GM23248 (cell line): ENCODE measurements at places on chromosomes 5 and 9. TPM values are rescaled to one million over a fixed set of nuclear protein-coding genes. Genes with fewer than 3 reads are reported as not detected.

- DNase-seq: no peak
- no peaks in the 10 kb centered on the region for H3K27me3 ChIP-seq
- H3K4me1 ChIP-seq: no peaks in the 10 kb centered on the region
- H3K27ac ChIP-seq: no peak overlapping the region
- H3K4me3 ChIP-seq: no peak overlapping the region
Observed at GRCh38 chr5:112847306-112847705, 13.8 kb upstream of the SRP19 start.

DNA sequence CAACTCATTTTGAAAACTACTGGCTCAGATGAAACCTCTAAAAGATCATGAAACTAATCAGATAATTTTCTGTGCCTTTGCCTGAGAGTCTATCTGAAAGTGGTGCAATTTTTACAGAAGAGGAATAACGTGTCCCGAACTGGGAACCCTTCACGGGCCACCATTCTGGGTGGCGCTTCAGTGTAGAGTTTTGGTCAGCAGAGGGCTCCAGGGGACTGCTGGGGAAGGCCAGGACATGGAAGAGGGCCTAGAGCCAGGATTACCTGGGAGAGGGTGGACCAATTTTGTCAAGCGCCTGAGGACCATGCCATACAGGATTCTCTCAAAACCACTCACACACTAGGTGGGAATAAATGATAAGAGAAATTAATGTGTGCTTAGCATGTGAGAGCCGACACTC lies 49.7 kb upstream of the PLEKHG4B start:
- peak; percentile 41 for DNase-seq
- H3K36me3 ChIP-seq: no peaks in the 10 kb centered on the region
- H3K4me3 ChIP-seq: no peak overlapping the region
- no peaks in the 10 kb centered on the region for H3K4me1 ChIP-seq
- H3K27ac ChIP-seq: no peak overlapping the region
- peaks cover 52% of the 10 kb centered on the region for H3K27me3 ChIP-seq

- no peak overlapping the region for H3K27ac ChIP-seq
- DNase-seq: no peak
Observed at GRCh38 chr5:84825606-84826005, 440.9 kb upstream of the EDIL3 start.

- peaks cover 3% of the 10 kb centered on the region for H3K27me3 ChIP-seq
- H3K36me3 ChIP-seq: no peaks in the 10 kb centered on the region
- no peak overlapping the region for H3K4me3 ChIP-seq
- peaks cover 9% of the 10 kb centered on the region for H3K4me1 ChIP-seq
Observed at GRCh38 chr9:85536076-85536475, 205.7 kb downstream of the AGTPBP1 start.

- H3K36me3 ChIP-seq: no peaks in the 10 kb centered on the region
- H3K27me3 ChIP-seq: no peaks in the 10 kb centered on the region
- H3K27ac ChIP-seq: no peak overlapping the region
- H3K4me1 ChIP-seq: peaks cover 10% of the 10 kb centered on the region; the same call in 1 of the 2 replicates
Observed at GRCh38 chr5:134447815-134448520, 36.3 kb upstream of the CDKN2AIPNL start.

GRCh38 chr5:55241746-55242145 lies 8.3 kb upstream of the CCNO start:
- no peak overlapping the region for H3K4me3 ChIP-seq
- no peak overlapping the region for H3K27ac ChIP-seq
- H3K36me3 ChIP-seq: no peaks in the 10 kb centered on the region
- H3K27me3 ChIP-seq: no peaks in the 10 kb centered on the region
- H3K4me1 ChIP-seq: no peaks in the 10 kb centered on the region

- no peaks in the 10 kb centered on the region for H3K4me1 ChIP-seq
- no peak overlapping the region for H3K27ac ChIP-seq
- H3K36me3 ChIP-seq: no peaks in the 10 kb centered on the region
- no peak for DNase-seq
- H3K4me3 ChIP-seq: no peak overlapping the region
Observed at GRCh38 chr9:81955625-81956024, 12.3 kb downstream of the SPATA31D3 start.

DNA sequence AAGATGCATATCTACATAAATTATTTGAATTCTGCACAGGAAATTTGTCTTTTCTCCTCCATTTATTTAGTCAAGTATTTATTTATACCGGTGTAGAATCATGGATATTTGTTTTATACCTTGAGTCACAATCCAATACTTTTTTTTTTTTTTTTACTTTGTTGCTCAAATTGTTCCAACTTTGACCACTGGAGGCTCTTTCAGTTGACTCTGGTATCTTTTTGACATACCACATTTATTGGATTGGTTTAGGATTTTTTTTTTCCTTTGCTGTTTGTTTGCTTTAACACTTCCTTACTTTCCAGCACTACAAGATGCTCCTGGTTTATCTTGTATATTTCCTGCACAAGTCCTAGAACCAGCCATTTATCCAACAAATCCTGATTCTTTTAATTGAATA lies 543.1 kb upstream of the RIOK2 start:
- H3K4me3 ChIP-seq: no peak overlapping the region
- no peaks in the 10 kb centered on the region for H3K27me3 ChIP-seq
- no peak for DNase-seq
- H3K4me1 ChIP-seq: peaks cover 5% of the 10 kb centered on the region; the same call in 1 of the 2 replicates

DNA sequence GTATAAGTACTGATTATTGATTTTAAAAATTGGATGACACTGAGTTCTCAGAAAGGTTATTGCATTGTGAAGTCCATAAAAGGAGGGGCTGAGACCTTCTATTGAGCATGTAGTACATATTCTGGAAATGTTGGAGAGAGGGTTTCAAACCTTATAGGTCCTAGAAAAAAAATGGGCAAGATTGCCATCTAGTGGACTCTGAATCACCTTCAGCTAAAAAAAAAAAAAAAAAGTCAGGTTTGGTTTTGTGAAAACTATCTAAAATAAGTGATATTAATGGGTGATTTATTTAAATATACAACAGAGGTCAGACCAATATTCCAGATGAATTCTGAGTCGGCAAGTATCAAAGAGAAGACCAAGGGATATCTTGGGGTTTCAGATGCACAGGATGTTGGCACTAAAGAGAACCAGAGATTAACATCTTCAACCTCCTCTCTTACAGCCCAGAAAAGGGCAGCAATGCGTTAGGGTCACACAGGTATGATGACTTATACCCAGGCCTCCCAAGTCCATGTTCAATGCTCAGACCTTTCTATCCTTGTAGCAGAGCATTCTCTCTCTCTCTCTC lies 109.8 kb upstream of the NMUR2 start:
- no peaks in the 10 kb centered on the region for H3K36me3 ChIP-seq
- H3K4me1 ChIP-seq: no peaks in the 10 kb centered on the region
- no peak overlapping the region for H3K27ac ChIP-seq

DNA sequence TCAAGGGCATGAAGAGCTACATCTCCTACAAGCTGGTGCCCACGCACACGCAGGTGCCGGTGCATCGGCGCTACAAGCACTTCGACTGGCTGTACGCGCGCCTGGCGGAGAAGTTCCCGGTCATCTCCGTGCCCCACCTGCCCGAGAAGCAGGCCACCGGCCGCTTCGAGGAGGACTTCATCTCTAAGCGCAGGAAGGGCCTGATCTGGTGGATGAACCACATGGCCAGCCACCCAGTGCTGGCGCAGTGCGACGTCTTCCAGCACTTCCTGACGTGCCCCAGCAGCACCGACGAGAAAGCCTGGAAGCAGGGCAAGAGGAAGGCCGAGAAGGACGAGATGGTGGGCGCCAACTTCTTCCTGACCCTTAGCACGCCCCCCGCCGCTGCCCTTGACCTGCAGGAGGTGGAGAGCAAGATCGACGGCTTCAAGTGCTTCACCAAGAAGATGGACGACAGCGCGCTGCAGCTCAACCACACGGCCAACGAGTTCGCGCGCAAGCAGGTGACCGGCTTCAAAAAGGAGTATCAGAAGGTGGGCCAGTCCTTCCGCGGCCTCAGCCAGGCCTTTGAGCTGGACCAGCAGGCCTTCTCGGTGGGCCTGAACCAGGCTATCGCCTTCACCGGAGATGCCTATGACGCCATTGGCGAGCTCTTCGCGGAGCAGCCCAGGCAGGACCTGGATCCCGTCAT lies 1.4 kb downstream of the SNX18 start:
- DNase-seq: peak; percentile 55
- peak overlapping the region; percentile 98 for H3K4me3 ChIP-seq
- H3K27ac ChIP-seq: peak overlapping the region; percentile 55
- H3K4me1 ChIP-seq: peaks cover 53% of the 10 kb centered on the region
- H3K27me3 ChIP-seq: no peaks in the 10 kb centered on the region

DNA sequence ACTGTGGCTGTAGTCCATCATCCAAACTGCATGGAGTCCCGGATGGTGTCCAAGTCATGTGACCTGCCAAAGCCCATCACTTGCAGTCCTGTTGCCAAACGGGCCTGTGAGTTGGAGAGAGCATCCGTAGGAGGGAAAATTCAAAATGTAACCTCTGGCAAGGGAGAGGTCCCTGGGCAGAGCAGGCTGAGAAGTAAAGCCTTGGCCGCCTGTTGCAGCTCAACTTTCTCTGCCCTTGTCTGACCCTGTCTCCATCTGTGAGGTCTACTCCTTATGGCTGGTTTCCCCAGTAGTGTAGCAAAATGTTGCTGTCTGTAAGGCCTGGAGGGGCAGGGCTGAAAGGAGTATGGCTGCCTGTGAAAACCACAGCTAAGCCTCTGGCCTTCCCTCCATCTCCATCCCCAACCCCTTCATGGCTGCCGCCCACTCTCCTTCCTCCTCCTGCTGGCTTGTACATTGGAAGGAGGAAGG lies 163.5 kb downstream of the SEMA6A start:
- H3K27me3 ChIP-seq: no peaks in the 10 kb centered on the region
- no peak overlapping the region for H3K27ac ChIP-seq
- no peaks in the 10 kb centered on the region for H3K36me3 ChIP-seq
- H3K4me1 ChIP-seq: no peaks in the 10 kb centered on the region
- DNase-seq: no peak
- no peak overlapping the region for H3K4me3 ChIP-seq

DNA sequence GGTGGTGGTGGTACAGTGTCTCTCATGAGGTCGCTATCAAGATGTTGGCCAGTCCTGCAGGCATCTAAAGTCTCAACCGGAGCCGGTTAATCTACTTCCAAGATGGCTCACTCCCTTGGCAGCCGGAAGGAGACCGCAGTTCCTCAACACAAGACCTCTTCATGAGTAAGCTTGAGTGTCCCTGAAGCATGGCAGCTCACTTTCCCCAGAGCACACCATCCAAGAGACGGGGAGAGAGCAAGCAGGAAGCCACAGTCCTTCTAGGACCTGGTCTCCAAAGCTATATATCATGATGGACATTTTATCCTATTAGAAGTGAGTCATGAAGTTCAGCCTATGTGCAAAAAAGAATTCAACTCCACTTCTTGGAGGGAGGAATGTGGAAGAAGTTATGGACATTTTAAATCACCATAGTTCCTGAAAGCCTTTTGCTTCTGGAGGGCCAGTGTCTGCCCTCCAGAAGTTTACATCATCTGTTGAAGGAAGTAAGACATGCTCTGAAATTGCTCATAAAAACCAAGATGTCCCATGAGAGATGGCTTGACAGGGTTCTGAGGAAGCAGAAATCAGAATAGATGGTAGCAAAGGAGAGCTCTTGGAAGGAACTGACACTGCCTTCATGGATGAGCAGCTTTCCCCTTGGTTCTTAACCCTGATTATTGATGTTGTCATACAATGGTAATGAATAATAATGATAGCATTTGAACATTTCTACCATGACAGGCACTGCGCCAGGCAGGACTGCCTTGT lies 21.3 kb downstream of the GALNT10 start:
- H3K36me3 ChIP-seq: no peaks in the 10 kb centered on the region
- peak; percentile 86 for DNase-seq
- H3K27me3 ChIP-seq: no peaks in the 10 kb centered on the region
- no peak overlapping the region for H3K4me3 ChIP-seq

DNA sequence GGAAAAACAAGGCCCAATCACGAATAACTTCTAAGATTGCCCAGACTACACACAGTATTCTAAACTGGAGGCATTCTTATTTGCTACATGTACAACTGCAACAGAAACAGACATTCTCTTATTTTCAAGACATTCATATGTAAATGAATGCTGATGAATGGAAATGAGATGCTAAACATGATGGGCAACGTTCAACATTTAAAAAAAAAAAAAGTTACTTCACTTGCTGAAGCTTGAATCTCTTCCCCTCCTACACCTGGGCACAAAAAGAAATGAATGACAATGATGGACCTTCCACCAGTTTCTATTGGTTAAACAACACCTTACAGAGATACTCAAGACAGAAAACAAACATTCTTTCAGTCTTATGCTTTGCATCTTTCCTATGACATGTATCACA lies 160.5 kb downstream of the BNC2 start:
- DNase-seq: no peak
- no peak overlapping the region for H3K4me3 ChIP-seq
- H3K4me1 ChIP-seq: peaks cover 30% of the 10 kb centered on the region
- H3K36me3 ChIP-seq: no peaks in the 10 kb centered on the region

GRCh38 chr5:55853818-55854217 lies 2.7 kb downstream of the IL31RA start:
- no peak overlapping the region for H3K27ac ChIP-seq
- DNase-seq: peak; percentile 48
- H3K36me3 ChIP-seq: no peaks in the 10 kb centered on the region
- H3K4me1 ChIP-seq: peaks cover 28% of the 10 kb centered on the region

DNA sequence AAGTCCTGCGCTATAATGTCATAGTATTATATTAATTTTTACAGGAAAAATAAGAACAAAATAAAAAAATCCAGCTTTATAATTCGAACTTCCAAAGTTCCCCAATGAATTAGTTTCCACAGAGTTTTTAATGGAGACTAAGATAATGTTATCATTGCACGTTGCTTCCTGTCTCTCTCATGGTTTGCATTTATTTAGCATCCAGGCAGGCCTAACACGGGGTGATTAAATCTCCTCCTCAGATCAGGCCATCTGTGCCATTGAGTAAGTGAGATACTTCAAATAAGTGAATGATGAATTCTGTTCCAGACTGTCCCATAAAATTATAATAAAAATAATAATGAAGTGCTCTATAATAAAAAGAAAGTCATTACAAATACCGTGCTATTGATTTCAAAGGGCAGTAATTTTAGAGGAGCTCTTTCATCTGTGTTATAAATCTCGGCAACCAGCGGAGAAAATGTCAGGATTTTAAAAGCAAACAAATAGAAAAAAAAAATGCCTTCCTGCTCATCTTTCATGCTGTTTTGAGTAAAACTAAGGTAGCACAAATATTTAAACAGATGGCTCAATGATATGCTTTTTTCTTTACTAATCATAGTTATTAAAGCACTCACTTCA lies 570.6 kb upstream of the ZNF608 start:
- H3K36me3 ChIP-seq: no peaks in the 10 kb centered on the region
- H3K27me3 ChIP-seq: no peaks in the 10 kb centered on the region
- no peak for DNase-seq
- peaks cover 17% of the 10 kb centered on the region for H3K4me1 ChIP-seq
- H3K4me3 ChIP-seq: no peak overlapping the region

SPINK7 gene
- not detected in 2 replicates for total RNA-seq

RORB gene
- total RNA-seq: not detected in 2 replicates

PPP2R2B gene
- 0.11 TPM in 1 of 2 replicates, not detected in the other for total RNA-seq

ACO1 gene
- total RNA-seq: 79.5 and 84.1 TPM in 2 replicates

FAM78A gene
- 0.38 and 1.1 TPM in 2 replicates for total RNA-seq

SUSD3 gene
- total RNA-seq: 0.43 and 0.63 TPM in 2 replicates

COL5A1 gene
- total RNA-seq: 812 and 897 TPM in 2 replicates

PCDHA9 gene
- total RNA-seq: not detected in 2 replicates

PCDHGA12 gene
- 8.6 and 10.9 TPM in 2 replicates for total RNA-seq

TEK gene
- total RNA-seq: 7.1 and 10.2 TPM in 2 replicates
